Tibial nerve (tissue), 4 donors: ENCODE measurements at places on chromosomes 7 and 10.

DNA sequence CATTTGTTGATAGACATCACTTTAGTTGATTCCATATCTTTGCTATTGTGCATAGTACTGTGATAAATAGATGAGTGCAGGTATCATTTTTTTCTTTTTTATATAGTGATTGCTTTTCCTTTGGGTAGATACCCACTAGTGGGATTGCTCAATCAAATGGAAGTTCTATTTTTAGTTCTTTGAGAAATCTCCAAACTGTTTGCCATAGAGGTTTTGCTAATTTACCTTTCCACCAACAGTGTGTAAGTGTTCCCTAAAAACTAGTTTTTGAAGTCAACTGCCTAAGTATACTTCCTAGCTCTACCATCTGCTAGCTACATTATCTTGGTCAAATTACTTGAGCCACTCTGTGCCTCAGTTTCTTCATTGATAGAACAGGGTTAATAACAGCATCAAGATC is 31.5 kb upstream of the RSBN1L start:
- no peak for DNase-seq

GRCh38 chr7:141328290-141328689 is 222.9 kb upstream of the AGK start:
- DNase-seq = no peak

DNA sequence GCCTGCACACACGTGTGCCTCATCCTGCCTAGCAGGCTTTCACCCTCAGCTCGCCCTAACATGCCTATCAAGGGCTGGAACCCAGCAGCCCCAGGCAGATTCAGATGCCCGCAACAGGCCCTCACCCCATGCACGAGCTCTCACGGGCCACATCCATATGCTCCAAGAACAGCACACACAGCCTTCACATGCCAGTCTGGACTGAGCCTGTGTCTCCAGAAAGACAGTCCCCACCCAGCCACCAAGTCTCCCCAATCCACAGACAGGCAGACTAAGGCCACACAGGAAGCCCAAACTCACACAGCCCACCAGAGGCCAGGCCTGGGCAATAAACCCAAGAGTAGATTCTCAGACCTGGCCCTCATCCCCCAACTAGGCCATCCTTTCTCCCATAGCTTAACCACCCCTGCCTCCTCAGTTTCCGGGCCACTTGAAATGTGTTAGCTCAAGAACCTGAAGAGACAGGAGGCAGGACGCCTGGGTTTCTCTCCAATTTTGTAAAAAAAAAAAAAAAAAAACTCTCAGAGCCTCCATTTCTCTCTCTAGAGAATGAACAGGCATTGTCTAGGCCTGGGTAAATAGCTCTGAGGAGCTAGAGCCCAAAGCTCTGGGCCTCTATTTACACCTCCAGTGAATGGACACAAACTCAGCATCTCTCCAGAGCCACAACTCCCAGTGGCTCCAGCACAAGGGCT is 6.8 kb downstream of the LDB1 start:
- no peak for DNase-seq

- DNase-seq = peak; percentile 63
Measured at GRCh38 chr7:101688183-101688831, 59.2 kb upstream of the MYL10 start.

GRCh38 chr10:70223728-70224127 is 9.5 kb downstream of the PPA1 start:
- DNase-seq = no peak

GRCh38 chr7:33804140-33804660 is 101.1 kb upstream of the BMPER start:
- DNase-seq = no peak

GRCh38 chr7:29370531-29371314 is 176.1 kb downstream of the CHN2 start:
- DNase-seq = no peak

- DNase-seq = no peak
Measured at GRCh38 chr7:44325201-44325671, at the start of gene CAMK2B. Gene CAMK2B (minus strand): TSS chr7:44325594. CDS start chr7:44325421, 173 bp downstream.

DNA sequence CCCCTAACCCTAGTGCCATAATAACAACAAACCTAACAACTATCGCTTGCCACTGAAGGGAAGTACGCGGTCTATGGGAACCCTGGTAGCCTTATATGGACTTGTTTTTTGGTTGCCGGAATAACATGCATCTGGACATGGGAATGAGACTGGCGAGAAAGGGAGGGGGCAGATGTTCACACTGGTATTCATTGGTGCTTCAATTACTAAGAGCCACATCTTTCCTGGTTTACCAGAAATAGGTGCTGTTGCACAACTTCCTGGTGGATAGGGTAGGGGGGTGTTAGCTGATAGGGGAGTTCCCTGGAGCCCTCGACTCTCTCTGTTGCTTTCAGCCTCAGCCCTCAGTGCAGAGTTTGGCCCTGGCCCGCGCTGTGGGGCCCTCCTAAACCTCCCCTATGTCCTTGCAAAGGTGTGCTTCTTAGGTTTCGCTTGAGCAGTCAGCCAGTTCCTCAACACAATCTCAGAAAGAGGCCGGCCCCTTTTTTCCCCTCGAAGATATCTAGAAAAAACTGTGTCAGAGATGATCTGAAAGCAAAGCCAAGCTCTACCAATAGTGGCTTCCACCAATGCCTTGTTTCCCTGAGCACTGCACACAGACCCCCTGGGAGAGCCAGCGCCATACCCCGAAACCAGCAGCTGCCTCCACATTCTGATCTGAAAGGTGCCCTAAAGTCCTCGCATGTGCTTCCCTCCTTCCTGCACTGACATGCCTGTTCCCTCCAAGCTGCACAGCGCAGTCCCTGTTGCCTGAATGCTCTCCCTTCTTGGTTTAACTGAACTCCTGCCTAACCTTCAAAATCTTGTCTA is 13.5 kb downstream of the TBXAS1 start:
- DNase-seq = no peak

DNA sequence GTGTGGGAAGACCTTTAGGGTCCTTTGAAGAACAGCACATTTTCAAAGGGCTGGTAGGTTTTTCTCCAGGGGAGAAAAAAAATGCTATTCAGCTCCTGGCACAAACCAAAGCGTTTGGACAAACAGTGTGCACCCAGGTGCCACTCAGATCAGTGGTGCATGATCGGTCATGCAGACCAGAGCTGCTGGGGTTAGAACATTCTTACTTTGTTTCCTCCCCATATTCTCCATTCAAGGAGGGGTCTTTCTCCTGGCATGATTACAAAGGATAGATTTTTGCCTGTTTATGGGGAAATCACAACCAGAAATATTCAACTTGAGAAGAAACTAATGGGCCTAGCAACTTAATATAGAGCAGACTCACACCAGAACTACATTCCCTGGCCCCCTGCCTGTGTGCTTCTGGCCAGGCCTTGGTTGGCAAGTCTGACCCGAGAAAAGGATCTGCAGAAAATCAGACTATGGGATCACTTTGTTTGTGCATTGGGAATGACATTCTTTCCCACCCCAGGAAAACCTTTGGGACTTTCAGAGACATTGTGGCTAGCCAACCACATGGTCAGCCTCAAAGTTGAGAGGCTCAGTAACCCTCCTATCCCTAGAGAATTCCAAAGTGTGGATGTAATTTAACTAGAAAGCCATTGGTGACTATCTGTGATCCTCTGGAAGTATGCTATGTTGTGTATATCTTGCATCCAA is 82.3 kb upstream of the FGL2 start:
- DNase-seq = no peak
